ENCODE measurements at places on chromosomes 1 and 21.

- no peak for DNase-seq
Observed at GRCh38 chr1:185722098-185722497, 12.1 kb upstream of the HMCN1 start.

DNA sequence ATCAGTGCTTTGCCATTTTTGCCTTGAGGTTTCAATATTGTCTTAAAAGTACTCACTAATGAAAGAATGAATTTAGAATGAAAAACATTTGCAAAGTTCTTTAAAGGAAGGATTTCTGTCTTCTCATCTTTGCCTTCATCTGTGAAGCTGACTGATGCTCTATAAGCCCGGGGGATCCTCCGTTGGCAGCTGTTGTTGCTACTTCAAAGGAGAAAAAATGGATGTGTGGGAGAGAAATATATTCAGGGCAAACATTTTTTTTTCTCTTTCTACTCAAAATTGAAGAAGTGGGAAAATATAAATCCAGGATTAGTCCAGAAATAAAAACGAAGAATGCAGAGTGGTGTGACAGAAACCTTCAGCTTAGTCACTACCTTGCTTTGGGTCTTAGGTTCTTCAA is 142.5 kb downstream of the OLFM3 start:
- DNase-seq, result no peak

GRCh38 chr1:226004396-226004795 is 5.3 kb upstream of the SDE2 start:
- DNase-seq, result no peak

- no peak for DNase-seq
Observed at GRCh38 chr1:77473690-77474089, 191.9 kb downstream of the AK5 start.
